ENCODE measurements at places on chromosomes 5 and 9. TPM values are rescaled to one million over a fixed set of nuclear protein-coding genes. Genes with fewer than 3 reads are reported as not detected.
A peak's percentile ranks its signal among the peaks of the same experiment; 100 is the strongest.

GRCh38 chr9:137429974-137430722 lies 7.0 kb downstream of the NOXA1 start:
- no peak for DNase-seq

GRCh38 chr5:61603211-61603908 lies 271.3 kb downstream of the ZSWIM6 start:
- DNase-seq: no peak

GRCh38 chr9:131334629-131335367 lies 45.3 kb downstream of the PLPP7 start:
- no peak for DNase-seq

Gene NTNG2
- 2.4 TPM for total RNA-seq

DNA sequence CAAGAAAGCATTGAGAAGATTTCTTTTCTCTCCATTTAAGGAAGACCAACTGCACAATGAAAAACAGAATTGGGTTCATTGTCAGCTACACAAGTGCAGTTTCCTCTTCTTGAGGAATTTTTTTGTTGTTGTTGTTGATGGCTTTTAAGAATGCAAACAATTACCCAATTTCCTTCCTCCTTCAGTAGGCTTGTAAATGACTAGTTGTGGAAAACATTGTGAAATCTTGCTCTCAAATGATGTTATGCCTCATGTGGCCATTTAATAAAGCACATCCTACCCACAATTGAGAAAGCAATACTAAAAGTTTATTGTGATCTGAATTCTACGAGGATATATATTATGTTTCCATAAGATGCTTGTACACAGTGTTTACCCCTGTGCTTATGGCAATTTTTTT lies 171.6 kb downstream of the FAM174A start:
- DNase-seq: no peak

- peak; percentile 44 for DNase-seq
Measured at GRCh38 chr9:91884696-91885687, 65.0 kb downstream of the ROR2 start.

Gene BTNL9
- not detected for total RNA-seq

Gene C9orf43
- 0.77 TPM for total RNA-seq

- no peak for DNase-seq
Measured at GRCh38 chr5:61328791-61329549, 3.1 kb upstream of the ZSWIM6 start.

Gene AIF1L
- 118 TPM for total RNA-seq

Gene DNAH5
- total RNA-seq: 0.12 TPM

Gene ADAMTS2
- total RNA-seq: 1.7 TPM

Gene GABRA6
- total RNA-seq: not detected

DNA sequence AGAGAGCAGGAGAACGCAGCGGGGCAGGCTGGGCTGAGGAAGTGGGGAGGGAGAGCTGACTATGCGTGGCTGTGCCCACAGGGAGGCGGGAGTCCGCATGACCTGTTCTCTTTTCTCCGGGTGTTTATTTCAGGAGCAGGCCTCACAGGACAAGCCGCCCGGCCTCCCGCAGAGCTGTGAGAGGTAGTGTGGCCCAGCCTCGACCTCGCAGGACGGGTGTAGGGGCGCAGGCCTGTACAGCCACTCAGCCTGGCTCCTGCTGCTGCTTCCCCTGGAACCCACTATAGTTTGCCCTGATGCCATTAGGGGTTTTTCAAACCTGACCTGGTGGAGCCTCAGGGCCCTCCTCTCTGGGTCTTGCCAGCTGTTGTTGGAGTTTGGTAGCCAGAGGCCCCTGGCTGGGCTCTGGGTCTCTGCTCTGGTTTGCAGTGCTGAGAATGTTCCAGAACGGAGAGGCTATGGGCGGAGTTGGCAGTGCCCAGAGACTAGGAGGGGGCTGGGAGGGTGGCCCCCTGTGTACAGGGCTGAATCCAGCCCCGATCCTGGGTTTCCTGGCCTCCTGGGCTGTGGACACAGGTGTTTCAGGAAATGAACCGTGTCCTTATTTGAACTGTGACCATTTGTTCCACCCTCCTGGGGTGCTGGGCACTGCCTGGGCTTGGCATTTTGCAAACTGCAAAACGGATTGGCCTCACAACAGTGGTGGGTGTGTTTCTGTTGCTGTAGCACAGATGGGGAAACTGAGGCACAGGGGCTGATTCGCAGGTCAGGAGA lies 78.8 kb downstream of the WNK2 start:
- DNase-seq: no peak

GRCh38 chr5:180008433-180008832 lies 63.1 kb downstream of the RNF130 start:
- no peak for DNase-seq

Gene SH3RF2
- 1.0 TPM for total RNA-seq

GRCh38 chr9:68457803-68458202 lies 82.9 kb downstream of the TMEM252 start:
- DNase-seq: no peak

DNA sequence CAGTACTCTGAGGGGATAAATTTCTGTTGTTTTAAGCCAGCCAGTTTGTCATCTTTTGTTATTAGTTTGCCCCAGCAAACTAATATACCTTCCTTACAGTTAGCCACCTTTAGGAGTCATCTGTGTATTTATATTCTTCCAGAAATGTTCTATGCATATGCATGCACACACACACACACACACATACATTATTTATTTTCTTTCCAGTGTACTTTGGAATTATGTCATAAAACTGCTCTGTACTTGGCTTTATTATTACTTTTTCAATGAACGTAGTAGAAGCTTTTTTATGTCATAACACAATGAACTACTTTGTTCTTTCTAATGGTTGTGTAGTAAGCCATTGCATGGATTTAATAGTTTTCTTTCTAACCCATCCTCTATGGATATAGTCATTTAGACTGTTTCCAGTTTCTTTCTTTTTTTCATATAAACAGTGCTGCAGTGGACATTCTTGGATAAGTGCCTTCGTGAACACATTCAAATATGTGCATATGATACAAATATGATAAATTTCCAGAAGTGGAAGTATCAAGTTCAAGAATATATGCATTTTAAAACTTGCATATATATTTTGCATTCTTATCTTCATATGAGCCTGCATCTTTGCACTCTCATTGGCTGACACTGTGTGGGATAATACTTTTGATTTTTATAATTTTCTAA lies 26.6 kb upstream of the DAB2 start:
- no peak for DNase-seq

DNA sequence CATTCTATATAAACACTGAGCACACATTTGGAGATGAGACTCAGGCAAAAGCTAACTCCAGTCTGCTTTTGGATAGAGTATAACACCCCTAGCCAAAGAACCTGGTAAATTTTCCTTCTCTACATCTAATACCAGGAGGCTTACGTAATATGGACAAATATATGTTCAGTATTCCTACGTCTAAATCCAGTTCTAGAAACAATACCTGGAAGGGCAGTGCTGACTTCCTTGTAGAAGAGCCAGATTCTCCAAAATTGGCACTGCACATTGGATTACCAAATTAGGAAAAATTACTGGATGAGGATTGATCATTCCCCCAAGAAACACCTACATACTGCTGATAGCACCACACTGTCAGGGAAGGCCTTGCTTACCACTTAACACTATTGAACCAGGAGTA lies 247.4 kb downstream of the SAXO1 start:
- no peak for DNase-seq

- no peak for DNase-seq
Measured at GRCh38 chr9:38733503-38733902, 13.6 kb upstream of the FAM240B start.

- no peak for DNase-seq
Measured at GRCh38 chr5:9716838-9717281, 86.7 kb upstream of the TAS2R1 start.

- DNase-seq: no peak
Measured at GRCh38 chr5:102866237-102866600, 111.1 kb downstream of the PAM start.

Gene LCN9
- total RNA-seq: 0.30 TPM

DNA sequence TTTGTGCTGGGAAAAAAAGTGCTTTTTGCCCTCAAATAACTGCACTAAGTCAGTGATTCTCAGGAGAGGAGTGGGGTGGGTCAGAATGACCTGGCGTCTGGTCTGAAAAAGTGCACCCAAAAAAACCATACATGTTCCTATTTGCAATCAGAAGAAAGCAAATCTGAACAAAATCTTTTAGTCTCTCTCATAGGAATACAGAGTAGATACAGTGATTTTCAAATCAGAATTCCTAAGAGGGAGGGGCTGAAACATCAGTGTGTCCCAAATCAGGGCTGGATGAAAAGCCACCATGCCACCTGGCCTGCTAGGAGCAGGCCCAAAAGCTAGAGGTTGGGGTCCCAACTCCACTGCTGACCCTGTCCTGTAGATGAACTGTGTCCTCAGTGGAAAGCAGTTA lies 66.8 kb downstream of the RAPGEF1 start:
- no peak for DNase-seq

- DNase-seq: no peak
Measured at GRCh38 chr9:109478051-109478563, 20.0 kb downstream of the PTPN3 start.

DNA sequence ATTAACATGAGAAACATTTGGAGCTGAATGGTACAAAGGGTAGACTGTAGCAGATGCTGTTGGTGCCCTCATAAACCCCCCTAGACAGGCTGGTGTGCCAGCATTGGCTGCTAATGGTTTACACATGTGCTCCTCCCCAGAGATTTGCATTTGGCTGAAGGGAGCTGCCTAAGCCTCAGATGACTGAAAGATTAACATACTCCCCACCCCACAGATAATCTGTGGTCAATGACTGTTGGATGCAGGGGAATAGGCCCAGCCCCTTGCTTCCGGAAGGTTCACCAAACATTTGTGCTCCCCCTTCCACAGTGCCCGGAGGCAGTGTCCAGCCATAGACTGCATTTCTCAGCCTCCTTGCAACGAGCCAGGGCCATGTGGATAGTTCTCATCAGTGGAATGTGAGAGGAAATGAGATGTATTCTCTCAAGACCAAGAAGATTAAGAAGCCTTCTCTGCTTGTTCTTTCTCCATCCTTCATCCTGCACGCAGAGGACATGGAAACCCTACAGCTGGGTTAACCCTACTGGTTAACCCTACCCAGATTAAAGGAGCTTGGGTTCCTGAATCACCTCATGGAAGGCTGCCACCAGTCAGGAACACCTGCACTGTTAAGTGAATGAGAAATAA lies 79.6 kb downstream of the PHAX start:
- no peak for DNase-seq

Gene HMCN2
- total RNA-seq: not detected

DNA sequence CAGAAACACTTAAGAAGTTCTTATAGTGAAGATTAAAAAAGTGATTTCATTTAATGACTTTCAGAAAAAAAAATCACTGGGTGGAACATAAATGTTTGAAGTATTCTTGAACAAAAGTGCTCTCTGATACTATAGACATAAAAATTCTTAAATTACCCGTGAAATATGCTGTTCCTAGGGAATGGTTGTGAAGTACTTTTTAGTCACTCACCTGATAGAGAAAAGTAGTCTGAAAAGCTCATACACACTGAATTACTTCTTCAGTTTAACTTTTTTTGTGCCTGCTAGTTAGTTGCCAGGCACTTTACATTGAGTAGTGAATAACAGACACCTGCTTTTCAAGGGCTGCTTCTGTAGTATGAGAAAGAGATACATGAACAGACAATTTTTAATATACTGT lies 78.0 kb downstream of the SH3GL2 start:
- DNase-seq: no peak

DNA sequence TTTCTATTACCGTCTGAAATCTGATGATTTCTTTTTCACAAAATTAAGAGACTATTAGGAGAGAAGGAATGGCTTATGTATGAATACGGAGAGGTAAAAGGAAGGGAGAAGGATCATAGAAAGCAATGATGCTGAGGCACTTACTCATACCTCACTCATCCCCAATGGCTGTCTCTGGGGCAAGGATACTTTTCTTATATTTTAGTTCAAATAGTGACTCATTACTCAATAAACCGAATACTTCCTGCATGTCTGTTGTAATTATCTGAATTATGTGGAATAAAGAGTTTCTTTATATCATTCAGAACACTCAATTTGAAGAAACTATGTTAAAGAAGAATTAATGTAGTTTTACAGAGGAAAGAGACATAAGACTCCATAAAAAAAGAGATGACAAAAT lies 284.5 kb upstream of the NUDT12 start:
- DNase-seq: no peak

DNA sequence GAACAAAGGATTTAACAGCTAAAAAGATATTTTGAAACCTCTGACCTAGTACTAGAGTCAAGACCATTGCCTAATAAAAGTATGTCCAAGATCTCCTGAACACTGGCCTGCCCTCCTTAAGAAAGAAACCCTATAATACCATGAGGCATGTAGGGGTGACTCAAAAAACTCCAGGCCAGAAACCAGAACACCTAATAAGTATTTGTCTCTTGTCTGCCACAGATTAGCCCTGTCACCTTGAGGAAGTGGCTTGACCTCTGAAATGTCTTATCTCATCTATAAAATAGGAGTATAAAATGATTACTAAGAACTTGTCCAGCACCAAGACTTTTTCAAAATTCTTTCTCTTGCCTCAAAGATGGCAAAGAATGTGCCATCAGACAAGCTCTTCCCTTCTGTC lies 125.5 kb upstream of the RASGRF2 start:
- DNase-seq: no peak

- no peak for DNase-seq
Measured at GRCh38 chr5:66281294-66281693, 137.2 kb downstream of the SREK1 start.

DNA sequence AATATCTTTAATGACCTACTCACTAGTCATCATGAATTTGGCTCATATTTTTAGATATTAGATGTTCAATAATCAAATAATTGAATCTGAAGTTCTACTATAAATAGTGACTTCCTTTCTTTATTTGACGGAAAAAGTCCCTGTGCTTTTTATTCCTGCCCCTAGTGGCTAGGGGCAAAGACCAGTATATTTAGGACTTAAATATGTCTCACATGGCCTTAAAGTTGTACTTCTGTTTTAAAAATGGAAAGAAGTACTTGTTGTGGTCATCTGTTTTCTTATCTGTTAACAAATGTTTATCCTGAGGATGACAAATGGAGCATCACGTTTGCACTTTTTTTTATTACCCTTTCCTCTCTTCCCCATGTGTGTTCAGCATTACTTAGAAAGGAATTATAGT lies 89.2 kb upstream of the GRHPR start:
- DNase-seq: no peak

GRCh38 chr5:154627698-154628678 lies 127.2 kb upstream of the LARP1 start:
- no peak for DNase-seq

Gene RPS23
- total RNA-seq: 2,556 TPM

GRCh38 chr9:133888809-133889491 lies 103.2 kb downstream of the VAV2 start:
- no peak for DNase-seq

Gene SLIT3
- total RNA-seq: 12.6 TPM

- DNase-seq: no peak
Measured at GRCh38 chr5:168072665-168073064, 218.8 kb upstream of the WWC1 start.

All from neural crest cell (in vitro differentiated cells).